ENCODE measurements at places on chromosomes 1 and 21.

GRCh38 chr1:115757856-115758255 is 10.7 kb downstream of the CASQ2 start:
- no peak for DNase-seq

- no peak for DNase-seq
Observed at GRCh38 chr1:46002551-46003150, 129.8 kb downstream of the PIK3R3 start.

- DNase-seq: no peak
Observed at GRCh38 chr1:31957701-31958674, 19.8 kb upstream of the PTP4A2 start.

DNA sequence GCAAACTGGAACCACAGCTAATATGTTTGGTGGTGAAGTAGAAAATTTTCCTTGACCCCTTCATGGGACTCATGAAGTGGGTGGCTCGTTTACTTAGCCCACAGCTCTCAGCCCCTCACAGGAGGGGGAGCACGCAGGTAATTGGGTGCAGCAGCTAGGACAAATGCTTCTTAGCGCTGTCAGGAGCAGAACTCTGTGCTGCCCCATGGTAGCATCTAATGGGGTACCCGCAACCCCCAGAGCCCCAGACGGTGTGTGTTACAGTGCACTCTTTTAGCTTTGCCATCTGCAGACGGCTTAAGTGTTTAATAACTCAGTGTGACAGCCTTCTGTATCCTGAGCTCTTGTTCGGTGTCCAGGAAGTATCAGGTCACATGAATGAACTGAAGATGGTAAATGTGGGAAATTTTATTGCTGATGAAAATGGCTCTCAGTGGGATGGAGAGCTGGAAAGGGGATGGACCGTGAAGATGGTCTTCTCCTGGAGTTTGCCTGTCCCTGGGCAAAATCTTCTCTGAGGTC is 189.6 kb upstream of the ZRANB2 start:
- no peak for DNase-seq

DNA sequence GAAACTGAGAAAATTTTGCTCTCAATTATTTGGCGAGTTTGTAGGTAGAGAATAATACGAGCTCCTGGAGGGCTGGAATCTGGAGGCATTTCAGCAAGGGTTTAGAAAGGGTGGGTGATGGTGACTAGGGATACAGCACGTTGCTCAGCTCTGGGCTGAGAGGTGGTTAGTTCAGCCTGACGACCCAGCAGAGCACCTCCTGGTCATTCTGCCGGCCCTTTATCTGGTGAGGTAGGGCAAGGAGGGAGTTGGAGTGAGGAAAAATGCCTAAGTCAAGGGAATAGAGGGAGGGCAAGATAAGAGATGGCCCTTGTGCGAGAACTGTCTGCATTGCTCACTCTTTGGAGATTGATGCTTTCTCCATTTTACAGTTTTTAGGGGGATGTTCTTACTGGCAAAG is 19.1 kb downstream of the GALNT2 start:
- DNase-seq: no peak

DNA sequence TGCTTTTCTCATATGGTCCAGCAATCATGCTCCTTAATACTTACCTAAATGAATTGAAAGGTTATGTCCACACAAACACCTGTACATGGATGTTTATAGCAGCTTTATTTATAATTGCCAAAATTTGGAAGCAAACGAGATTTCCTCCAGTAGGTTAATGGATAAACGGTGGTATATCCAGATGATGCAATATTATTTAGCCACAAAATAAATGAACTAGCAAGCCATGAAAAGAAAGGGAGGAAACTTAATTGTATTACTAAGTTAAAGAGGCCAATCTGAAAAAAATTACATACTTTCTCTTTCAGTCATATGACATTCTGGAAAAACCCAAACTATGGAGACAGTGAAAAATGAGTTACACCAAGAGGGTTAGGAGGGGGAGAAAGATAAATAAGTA is 76.3 kb upstream of the LRRC7 start:
- DNase-seq: no peak

- no peak for DNase-seq
Observed at GRCh38 chr1:183414365-183414764, 3.8 kb downstream of the NMNAT2 start.

GRCh38 chr1:59230622-59231021 is 66.3 kb upstream of the FGGY start:
- DNase-seq: no peak

- DNase-seq: no peak
Observed at GRCh38 chr1:242146652-242147051, 147.8 kb upstream of the MAP1LC3C start.

DNA sequence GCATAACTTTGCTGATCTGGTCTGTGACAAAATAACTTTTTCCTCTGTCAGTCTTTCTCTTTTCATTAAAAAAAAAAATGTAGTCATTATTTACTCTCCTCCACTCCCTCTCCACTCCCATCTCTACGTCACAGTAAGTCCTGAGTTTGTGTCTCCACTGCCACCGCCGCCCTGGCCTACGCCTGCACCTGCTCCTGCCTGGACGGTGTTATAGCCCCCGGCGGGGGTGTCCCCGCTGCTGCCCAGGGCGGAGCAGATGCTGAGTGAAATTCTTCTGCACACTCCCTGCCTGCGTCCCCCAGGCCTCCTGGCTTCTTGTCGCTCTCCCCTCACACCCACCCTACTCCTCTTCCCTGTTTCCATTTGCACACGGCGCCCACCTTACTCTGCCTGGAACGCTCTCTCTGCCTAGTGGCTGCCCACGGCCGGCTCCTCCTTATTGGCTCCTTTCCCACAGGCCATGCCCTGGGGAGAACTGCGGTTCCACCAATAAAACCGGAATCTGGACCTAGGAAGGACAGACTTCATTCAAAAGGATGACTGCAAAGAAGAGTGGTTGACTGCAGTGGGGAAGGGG is 55.2 kb upstream of the C1orf174 start:
- DNase-seq: no peak

DNA sequence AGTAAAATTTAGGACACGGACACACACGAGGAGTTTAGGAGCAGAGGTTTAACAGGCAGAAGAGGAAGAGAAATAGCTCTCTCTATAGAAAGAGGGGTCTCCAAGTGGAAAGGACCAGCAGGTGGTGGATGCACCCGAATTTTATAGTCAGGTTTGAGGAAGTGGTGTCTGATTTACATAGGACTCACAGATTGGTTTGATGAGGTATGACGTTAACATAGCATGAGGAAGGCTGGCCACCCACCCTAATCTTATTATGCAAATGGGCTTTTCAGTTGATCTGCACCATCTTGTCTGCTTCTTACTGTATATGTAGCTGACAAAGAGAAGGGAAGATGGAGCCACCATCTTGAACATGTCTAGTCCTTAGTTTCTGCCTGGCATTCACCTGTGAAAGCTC is 52.5 kb upstream of the RGS2 start:
- no peak for DNase-seq

- DNase-seq: no peak
Observed at GRCh38 chr1:221274373-221274772, 395.1 kb downstream of the HLX start.

- no peak for DNase-seq
Observed at GRCh38 chr1:36576118-36576517, 93.4 kb upstream of the CSF3R start.

DNA sequence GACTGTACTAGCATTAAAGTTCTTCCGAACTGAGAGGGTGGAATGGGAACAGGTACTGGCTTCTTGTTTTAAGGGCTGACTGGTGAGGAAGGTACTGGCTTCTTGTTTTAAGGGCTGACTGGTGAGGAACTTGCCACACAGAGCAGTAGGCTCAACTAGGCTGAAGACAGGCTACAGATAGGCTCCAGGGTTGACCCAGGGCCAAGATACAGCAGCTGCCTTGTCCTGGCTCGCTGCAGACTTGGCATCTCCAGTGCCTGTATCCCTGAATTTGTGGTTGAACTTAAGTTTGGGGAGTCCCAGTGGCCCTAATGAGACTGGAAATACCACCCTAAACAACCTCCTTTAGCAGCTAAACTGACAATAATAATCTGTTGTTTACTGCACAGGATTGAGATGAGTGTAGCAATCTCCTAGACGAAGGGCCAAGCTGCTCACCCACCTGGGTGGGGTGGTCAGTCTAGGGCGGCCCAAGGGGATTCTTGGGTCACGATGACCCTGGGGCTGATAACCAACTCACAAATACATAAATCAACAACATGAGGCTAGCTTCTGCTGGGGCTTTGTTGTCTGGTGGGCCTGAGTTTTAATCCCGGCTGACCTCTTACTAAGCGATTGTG is 227.1 kb downstream of the DISC1 start:
- DNase-seq: no peak

- DNase-seq: no peak
Observed at GRCh38 chr1:230127105-230128054, 60.3 kb downstream of the GALNT2 start.

DNA sequence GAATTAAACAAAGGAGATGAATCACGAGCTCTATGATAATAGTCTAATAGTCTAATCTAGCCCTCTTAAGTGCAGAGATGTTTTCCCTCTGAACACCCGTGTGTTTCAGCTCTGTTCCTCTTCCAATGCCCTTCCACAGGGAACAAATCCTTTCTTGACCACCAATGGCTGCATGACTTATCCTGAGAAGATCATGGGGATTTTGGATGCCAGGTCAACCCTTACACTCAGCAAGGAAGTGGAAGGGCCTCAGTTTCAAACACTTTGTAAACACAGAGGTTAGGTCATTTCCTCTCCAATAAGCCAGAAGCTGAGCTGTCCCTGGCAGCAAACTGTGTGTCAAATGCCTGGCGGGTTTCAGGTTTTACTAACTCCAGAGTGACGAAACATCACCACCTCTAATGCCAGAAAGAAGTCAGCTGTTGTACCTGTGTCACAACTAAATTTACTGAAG is 200.0 kb downstream of the GABPA start:
- DNase-seq: no peak

DNA sequence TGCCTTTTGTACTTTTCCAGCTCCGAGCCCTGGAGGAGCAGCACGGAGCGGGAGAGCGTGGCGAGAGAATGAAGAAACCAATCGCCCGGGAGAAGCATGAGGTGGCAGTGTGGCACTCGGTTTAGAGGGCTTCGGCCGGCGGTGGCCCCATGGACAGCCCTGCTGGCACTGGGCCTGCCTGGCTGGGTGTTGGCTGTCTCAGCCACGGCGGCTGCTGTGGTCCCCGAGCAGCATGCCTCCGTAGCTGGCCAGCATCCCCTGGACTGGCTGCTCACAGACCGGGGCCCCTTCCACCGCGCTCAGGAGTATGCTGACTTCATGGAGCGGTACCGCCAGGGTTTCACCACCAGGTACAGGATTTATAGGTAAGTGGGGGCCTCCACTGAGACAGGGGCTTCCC is 59.0 kb downstream of the BRINP2 start:
- peak; percentile 36 for DNase-seq

- DNase-seq: no peak
Observed at GRCh38 chr1:1556505-1556904, 16.1 kb upstream of the TMEM240 start.

All from caudate nucleus (tissue), 63 donors.